HEK293T (cell line): ENCODE measurements at places on chromosomes 2 and 18.

DNA sequence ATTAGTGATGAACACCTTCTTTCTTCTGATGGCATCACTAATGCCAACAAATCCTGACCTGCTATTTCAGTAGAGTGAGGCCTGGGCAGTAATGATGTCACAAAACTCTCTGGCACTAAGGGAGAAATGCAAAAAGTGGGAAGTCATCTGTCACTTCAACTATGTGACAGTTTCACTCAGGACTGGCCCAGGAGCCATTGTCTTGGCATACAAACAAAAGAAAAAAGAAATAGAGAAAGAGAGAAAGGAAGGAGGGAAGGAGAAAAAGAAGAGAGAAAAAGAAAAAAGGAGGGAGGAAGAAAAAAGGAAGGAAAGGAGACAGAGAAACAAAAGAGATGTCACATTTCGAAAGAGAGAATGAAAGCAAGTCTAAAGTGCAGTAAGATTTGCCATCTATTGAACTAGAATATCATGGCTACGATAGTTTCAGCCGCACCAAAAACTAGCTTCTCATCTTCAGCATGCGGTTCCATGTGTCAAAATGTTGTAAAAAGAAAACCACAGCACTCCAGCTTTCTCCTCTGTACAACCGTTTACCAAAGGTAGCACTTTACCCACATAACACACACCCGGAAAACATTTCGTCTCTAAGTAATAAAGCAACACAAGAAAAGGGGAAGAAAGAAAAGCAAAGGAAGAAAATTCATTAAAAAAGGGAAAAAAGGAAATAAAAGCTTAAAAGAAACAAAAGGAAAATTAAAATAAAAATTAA lies 50.1 kb downstream of the CD226 start:
- DNase-seq: no peak

DNA sequence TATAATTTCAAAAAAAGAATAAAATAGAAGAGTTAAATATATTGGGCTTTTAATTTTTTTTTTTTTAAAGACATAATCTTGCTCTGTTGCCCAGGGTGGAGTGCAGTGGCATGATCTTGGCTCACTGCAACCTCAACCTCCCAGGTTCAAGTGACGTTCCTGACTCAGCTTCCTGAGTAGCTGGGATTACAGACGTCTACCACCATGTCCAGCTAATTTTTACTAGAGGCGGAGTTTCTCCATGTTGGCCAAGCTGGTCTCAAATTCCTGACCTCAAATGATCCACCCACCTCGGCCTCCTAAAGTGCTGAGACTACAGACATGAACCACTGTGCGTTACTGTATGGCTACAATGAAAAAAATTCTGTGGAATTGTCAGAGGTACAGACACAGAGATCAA lies 98.1 kb upstream of the RGPD4 start:
- DNase-seq: no peak

- DNase-seq: no peak
These were observed 15.9 kb downstream of the SP9 start for GRCh38 chr2:174350593-174351181.

DNA sequence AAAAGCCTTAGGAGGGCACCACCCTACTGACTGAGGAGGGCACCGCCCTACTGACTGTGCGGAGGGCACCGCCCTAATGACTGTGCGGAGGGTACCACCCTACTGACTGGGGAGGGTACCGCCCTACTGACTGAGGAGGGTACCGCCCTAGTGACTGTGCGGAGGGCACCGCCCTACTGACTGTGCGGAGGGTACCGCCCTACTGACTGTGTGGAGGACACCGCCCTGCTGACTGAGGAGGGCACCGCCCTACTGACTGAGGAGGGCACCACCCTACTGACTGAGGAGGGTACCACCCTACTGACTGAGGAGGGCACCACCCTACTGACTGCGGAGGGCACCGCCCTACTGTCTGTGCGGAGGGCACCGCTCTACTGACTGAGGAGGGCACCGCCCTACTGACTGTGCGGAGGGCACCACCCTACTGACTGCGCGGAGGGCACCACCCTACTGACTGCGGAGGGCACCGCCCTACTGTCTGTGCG lies 150.2 kb upstream of the NFATC1 start:
- no peak for DNase-seq

GRCh38 chr2:156158808-156159207 lies 173.7 kb downstream of the NR4A2 start:
- DNase-seq: no peak

DNA sequence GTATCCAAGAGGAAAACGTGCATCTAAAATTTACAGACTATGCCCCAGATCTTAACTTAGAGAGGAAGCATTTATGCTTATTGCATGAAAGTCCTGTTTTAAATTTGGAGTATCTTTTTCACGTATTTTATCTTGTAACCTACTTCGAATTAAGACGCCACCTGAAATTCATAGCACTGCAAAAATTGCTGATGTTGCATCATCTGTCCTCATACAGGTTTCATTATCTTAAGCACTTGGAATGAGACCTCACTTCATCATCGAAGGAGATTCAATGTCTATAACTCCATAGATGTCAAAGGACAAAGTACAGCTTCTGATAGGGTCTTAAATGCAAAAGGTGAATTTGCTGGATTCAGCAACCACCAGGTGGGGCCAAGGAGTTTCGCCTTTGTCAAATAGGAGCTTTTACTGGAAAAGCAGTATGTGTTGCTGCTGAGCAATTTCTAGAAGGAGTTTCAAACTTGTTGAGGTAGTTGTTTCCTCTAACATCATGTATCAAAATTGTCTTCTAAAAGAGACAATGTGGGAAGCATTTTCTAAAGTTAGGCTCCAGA lies 106.4 kb upstream of the CCDC85A start:
- peak; percentile 26 for DNase-seq

- DNase-seq: peak; percentile 36
These were observed 298.2 kb downstream of the CDCA7 start for GRCh38 chr2:173652767-173653431.

- no peak for DNase-seq
These were observed 62.8 kb upstream of the OTOS start for GRCh38 chr2:240203031-240203787.

GRCh38 chr2:197207598-197207997 lies 103.0 kb downstream of the ANKRD44 start:
- DNase-seq: no peak

GRCh38 chr18:8865934-8866333 lies 160.6 kb downstream of the MTCL1 start:
- DNase-seq: no peak

DNA sequence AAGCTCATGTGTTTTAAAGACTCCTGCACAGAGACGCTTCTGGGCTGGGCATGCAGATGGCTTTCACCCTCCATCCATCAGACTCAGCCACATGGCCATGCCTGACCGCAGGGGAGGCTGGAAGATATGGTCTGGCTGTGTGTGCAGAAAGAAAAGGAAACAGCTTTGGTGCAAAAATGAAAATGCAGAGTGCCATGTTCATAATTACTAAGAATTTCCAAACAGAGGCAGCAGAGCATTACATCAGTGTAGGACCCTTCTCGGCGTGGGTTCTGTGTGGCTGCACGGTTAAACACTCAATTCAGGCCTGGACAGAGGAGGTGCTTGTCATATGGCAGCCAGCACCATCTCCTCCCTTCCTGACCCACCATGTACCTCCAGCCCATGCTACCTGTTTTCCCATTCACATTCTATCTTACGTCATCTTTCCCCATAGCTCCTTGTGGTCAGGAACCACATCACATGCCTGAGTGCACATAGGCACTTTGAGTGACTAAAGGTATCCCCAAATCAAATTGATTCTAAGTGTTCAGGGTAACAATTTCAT lies 200.3 kb upstream of the ID2 start:
- no peak for DNase-seq

GRCh38 chr2:226818930-226819329 lies 16.9 kb upstream of the RHBDD1 start:
- DNase-seq: no peak

GRCh38 chr18:59867337-59868104 lies 32.3 kb upstream of the PMAIP1 start:
- DNase-seq: no peak

DNA sequence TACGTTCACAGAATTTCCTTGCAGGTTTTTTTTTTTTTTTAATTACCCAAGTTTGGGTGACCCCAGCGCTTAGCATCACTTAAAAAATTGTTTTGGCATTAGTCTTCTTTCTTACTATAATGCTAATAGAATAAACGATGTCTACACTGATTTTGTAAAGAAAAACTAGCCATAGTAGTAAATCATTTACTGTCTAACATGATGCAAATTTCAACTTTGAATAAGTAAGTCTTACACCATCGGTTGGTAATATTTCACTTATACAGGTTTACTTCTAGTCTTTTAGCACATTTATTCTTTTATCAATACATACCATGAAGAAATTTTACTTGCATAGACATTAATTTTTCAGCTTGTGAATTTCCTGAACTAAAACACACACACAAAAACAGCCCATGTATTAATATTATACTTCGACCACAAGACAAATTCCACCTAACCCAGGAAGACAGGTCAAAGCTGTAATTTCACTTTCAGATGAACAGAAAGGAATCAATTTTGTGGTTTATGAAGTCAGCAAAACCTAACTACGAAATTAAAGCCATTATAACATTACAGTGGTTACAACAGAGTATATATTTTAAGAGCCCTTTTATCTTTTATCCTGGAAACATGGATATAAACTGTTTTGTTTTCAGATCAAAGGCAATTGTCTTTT lies 1.9 kb downstream of the YES1 start:
- no peak for DNase-seq

GRCh38 chr2:180876506-180876905 lies 103.9 kb upstream of the UBE2E3 start:
- no peak for DNase-seq

GRCh38 chr2:41149054-41149453 lies 697.2 kb upstream of the SLC8A1 start:
- DNase-seq: no peak

DNA sequence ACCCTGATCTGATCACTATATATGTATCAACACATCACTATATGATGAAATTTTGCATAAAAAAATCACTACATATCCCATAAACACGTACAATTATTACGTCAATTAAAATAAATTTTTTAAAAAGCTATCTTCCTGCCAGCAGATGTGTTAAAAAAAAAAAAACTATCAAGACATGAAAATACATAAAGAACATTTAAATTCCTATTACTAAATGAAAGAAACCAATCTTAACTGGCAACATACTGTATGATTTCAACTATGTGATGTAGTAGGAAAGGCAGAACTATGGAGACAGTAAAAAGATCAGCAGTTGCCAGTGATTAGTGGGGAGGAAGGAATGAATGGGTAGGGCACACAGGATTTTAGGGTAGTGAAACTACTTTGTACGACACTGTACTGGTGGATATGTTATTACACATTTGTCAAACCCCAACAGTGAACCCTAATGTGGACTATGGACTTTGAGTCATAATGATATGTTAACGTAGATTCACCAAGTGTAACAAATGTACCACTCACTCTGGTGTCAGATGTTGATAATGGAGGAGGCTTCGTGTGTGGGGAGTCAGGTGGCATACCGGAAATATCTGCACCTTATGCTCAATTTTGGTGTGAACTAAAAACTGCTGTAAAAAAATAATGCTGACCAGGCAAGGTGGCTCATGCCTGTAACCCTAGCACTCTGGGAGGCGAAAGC lies 27.4 kb downstream of the USP34 start:
- no peak for DNase-seq
